ENCODE measurements at places on chromosomes 4 and X.

DNA sequence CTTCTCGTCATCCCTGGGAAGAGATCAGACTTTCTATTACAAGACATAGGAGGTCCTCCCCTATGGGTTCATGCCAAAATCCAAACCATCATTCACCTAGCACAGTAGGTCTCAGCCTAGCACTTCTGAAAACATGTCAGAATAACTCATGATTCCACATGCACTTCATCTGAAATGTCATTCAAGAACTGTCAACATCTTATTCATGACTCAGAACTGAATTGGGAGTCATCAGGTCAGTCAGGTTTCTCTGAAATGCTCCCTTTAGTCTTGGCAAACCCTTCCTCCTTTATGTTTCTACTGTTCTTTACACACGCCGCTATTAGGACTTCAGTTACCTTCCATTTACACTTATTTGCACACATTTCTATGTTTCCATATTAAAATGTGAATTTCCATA, 67.2 kb downstream of the ANTXR2 start:
- H3K27ac ChIP-seq, result no peak overlapping the region
- no peak overlapping the region for H3K4me3 ChIP-seq
- no peak for DNase-seq
- H3K4me1 ChIP-seq, result peaks cover 3% of the 10 kb centered on the region

GRCh38 chr4:20676501-20677197, 23.6 kb upstream of the PACRGL start:
- H3K27ac ChIP-seq, result no peak overlapping the region
- no peaks in the 10 kb centered on the region for H3K36me3 ChIP-seq
- no peaks in the 10 kb centered on the region for H3K4me1 ChIP-seq

GRCh38 chr4:146949559-146949958, 3.9 kb upstream of the TTC29 start:
- H3K4me1 ChIP-seq, result peaks cover 14% of the 10 kb centered on the region
- H3K27ac ChIP-seq, result no peak overlapping the region
- H3K36me3 ChIP-seq, result no peaks in the 10 kb centered on the region
- H3K27me3 ChIP-seq, result no peaks in the 10 kb centered on the region

DNA sequence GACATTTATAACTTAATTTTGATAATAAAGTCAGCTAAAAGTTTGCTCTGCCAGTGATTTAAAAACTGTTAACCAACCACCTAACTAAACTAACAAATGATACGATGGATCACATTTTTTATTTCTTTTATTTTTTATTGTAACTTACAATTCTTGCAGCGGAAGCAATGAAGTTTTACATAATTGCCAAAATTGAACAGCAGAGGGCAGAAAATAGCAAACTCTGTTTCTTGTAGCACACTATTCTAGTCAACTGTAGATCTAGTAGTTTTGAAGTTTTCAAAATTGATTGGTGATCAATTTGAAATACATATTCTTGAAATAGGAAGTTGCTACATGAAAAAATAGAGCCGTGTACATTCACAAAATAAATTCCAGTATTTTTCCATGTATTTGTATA, 2.8 kb upstream of the GRIA2 start:
- H3K27ac ChIP-seq, result no peak overlapping the region
- no peaks in the 10 kb centered on the region for H3K36me3 ChIP-seq
- peaks cover 10% of the 10 kb centered on the region for H3K27me3 ChIP-seq
- peaks cover 11% of the 10 kb centered on the region for H3K4me1 ChIP-seq
- H3K4me3 ChIP-seq, result no peak overlapping the region

DNA sequence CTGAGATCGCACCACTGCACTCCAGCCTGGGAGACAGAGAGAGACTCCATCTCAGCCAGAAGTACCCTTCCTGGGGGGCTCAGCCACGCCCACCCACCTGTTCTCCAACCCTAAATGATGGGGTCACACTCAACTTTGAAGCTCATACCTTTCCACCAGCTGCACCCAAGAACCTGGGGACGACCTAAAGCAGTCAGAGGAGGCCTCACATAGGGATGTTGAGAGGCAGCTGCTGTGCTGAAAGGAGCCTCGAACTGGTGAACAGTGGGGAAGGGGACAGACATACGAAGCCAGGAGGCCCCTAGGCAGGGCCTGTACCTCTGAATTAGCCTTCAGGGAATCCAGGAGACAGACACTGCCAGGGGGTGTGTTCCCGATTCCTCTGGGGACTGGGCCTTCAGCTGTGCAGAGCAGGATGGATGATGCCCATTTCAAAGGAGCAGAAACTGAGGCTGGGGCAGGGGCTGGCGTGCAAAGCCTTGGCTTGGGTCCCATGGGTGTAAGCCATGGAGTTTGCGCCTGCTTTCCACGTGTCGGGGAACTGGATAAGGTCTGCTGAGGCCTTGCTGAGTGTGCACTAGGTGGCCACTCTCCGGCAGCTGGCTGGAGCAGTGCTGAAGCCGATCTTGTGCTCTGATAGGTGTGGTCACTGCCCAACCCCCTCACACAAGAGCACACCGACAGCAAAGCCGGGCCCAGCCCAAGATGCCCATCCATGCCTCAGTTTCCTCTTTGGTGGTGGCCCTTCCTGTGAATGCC, 130.8 kb downstream of the CPZ start:
- H3K4me1 ChIP-seq, result no peaks in the 10 kb centered on the region
- H3K27ac ChIP-seq, result no peak overlapping the region
- H3K27me3 ChIP-seq, result no peaks in the 10 kb centered on the region
- no peak for DNase-seq
- no peaks in the 10 kb centered on the region for H3K36me3 ChIP-seq
- H3K4me3 ChIP-seq, result no peak overlapping the region

- H3K4me1 ChIP-seq, result no peaks in the 10 kb centered on the region
- H3K36me3 ChIP-seq, result no peaks in the 10 kb centered on the region
- no peak overlapping the region for H3K4me3 ChIP-seq
- H3K27ac ChIP-seq, result no peak overlapping the region
Measured at GRCh38 chr4:36285784-36286480, 4.5 kb downstream of the DTHD1 start.

- H3K27me3 ChIP-seq, result no peaks in the 10 kb centered on the region
- no peaks in the 10 kb centered on the region for H3K4me1 ChIP-seq
- H3K27ac ChIP-seq, result no peak overlapping the region
- H3K36me3 ChIP-seq, result no peaks in the 10 kb centered on the region
- DNase-seq, result no peak
Measured at GRCh38 chrX:110118530-110118929, 115.6 kb downstream of the TMEM164 start.

GRCh38 chrX:49202022-49202421, 2.0 kb upstream of the SYP start:
- DNase-seq, result no peak
- H3K36me3 ChIP-seq, result no peaks in the 10 kb centered on the region
- H3K27ac ChIP-seq, result no peak overlapping the region
- H3K4me3 ChIP-seq, result no peak overlapping the region
- peaks cover 8% of the 10 kb centered on the region for H3K4me1 ChIP-seq

DNA sequence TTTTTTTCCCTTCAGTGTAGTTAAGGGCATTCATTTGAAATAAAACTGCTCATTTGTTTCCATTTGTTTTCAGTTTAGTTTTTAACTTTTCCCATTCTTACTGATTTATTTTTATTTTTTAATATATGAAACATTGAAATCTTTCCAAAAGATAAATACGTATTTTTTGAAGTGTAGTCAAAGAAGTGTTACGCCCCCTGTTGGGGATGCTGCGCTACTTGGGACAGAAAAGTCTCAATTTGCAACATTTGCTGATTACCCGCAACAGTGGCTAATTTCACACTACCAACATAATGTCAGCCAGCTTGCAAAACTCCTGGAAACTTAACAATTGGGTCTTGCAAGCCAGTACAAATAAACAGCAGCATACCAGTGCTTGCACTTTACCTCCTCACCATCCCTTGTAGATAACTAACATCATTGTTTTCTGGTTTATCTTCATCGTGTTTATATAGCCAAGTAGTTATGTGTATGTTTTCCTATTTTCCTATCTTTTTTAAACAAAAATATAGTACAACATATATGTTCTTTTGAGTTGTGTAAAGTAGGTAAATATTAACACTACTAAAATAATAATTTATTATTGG, 158.6 kb downstream of the STPG2 start:
- no peak overlapping the region for H3K4me3 ChIP-seq
- no peak for DNase-seq
- H3K36me3 ChIP-seq, result no peaks in the 10 kb centered on the region
- H3K4me1 ChIP-seq, result no peaks in the 10 kb centered on the region
- H3K27ac ChIP-seq, result no peak overlapping the region

DNA sequence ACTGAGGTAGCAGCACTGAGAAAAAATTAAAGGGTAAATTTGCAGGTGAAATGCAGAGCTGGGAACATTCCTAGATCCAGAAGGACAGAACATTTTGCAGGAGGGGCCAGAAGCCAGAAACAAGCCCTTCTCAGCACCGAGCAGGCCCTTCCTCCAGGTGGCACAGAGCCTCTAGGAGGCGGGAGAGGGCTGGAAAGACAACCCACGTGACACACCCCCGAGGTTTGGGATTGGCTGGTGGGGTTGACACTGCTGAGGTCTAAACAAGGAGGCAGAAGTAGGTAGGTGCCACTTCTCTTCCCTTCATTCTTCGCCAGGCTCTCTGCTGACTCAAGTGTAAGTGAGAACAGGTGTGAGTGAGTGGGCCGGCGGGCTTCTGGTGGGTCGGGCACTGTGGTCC, at the start of gene PAGE4:
Gene PAGE4 (plus strand): TSS at position 288 of the 400 bp plus-strand sequence. CDS start 1,126 bp downstream, outside the sequence.
- H3K27me3 ChIP-seq, result no peaks in the 10 kb centered on the region
- H3K36me3 ChIP-seq, result no peaks in the 10 kb centered on the region

- no peaks in the 10 kb centered on the region for H3K36me3 ChIP-seq
- H3K27ac ChIP-seq, result no peak overlapping the region
- peaks cover 1% of the 10 kb centered on the region for H3K4me1 ChIP-seq
- no peak overlapping the region for H3K4me3 ChIP-seq
- H3K27me3 ChIP-seq, result no peaks in the 10 kb centered on the region
- DNase-seq, result no peak
Measured at GRCh38 chr4:139851639-139852038, 186.0 kb downstream of the MGST2 start.

DNA sequence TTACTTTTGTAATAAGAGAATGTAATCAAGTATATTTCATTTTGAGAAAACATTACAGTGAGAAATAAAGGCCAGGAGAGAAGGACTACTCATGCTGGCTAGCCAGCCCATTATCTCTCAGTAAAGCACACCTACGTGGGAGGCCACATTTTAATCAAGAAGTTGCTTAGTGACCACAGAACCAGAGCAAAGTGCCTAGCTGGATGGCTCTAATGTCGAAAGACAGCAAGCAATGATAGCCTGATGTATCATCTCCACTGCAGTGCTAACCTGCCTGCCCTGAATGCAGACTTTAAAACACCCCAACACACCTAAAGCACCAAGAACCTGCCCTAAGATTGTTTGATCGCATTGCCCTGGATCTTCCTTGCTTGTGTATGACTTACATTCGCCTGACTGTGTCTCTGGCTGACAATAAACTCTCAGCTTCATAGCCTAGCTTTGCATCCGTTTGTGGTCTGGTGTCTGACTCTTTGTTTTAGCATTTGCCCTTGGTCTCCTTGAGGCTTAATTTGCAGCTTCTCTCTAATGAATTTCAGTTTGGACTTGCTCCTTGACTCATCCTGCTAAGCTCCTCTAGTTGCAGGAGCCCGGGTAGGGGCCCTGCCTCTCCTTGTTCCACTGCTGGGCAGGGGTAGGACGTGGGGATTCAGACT, 31.4 kb upstream of the SOWAHD start:
- no peak for DNase-seq
- no peak overlapping the region for H3K27ac ChIP-seq
- no peaks in the 10 kb centered on the region for H3K36me3 ChIP-seq
- no peaks in the 10 kb centered on the region for H3K4me1 ChIP-seq
- no peak overlapping the region for H3K4me3 ChIP-seq

- no peaks in the 10 kb centered on the region for H3K4me1 ChIP-seq
- H3K4me3 ChIP-seq, result no peak overlapping the region
- no peak overlapping the region for H3K27ac ChIP-seq
- no peaks in the 10 kb centered on the region for H3K36me3 ChIP-seq
- no peak for DNase-seq
Measured at GRCh38 chrX:72052415-72053090, 79.2 kb downstream of the RTL5 start.

GRCh38 chrX:15465347-15465746, 27.8 kb downstream of the PIR start:
- H3K4me3 ChIP-seq, result no peak overlapping the region
- no peaks in the 10 kb centered on the region for H3K4me1 ChIP-seq
- DNase-seq, result no peak
- H3K27ac ChIP-seq, result no peak overlapping the region
- no peaks in the 10 kb centered on the region for H3K27me3 ChIP-seq
- no peaks in the 10 kb centered on the region for H3K36me3 ChIP-seq

- no peaks in the 10 kb centered on the region for H3K36me3 ChIP-seq
- H3K27me3 ChIP-seq, result no peaks in the 10 kb centered on the region
- H3K27ac ChIP-seq, result no peak overlapping the region
- no peak overlapping the region for H3K4me3 ChIP-seq
Measured at GRCh38 chrX:107355533-107355932, 93.9 kb upstream of the FRMPD3 start.

DNA sequence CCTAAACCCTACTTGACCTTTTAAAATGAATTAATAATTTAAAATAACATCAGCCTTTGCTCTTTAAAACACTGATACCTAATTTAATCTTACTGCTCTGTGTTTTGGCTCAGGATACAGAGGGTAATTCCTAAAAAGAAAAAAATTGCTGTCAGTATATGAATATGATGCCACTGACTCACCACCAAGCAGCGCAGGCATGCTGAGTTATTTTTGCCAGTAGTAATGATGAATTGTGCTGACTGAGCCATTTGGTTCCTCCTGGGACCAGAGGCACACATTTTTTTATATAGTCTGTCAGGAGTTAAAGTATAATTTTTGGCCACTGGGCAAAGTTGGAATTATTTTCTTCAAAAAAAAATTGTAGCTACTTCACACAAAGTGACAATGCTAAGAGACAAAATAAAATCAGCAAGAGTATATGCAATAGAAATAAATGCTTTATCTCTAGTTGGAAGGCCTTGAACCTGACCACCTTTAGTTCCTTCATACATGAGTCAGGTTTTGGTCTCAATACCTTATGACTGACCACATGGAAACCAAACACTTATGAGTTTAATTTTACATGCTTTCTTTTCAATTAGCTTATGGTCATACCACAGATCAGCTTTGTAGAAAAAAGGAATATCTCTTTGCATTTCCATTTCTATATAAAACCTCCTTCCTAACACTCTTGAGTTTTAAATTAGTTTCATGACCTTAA, 115.1 kb downstream of the PPP3CA start:
- no peaks in the 10 kb centered on the region for H3K36me3 ChIP-seq
- H3K27ac ChIP-seq, result no peak overlapping the region
- H3K4me1 ChIP-seq, result peaks cover 29% of the 10 kb centered on the region
- no peak overlapping the region for H3K4me3 ChIP-seq
- DNase-seq, result no peak
- H3K27me3 ChIP-seq, result no peaks in the 10 kb centered on the region

DNA sequence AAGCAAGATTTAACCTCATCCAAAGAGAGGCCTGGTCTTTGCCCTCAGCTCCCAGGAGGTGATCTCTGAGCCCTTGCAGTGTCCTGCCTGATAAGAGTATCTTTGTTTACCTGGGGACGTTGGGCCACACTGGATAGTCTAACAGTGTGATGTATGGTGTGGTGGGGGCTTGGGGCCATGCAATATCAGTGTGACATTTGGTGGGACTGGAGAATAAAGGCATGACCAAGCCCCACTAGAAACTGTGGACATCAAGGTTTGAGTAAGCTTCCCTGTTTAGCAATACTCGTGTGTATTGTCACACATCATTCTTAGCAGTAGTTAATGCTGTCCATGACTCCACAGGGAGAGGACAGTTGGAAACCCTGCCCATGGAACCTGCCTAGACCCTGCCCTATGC, 34.4 kb downstream of the BBS12 start:
- no peak overlapping the region for H3K27ac ChIP-seq
- no peak for DNase-seq
- H3K4me1 ChIP-seq, result no peaks in the 10 kb centered on the region
- no peaks in the 10 kb centered on the region for H3K36me3 ChIP-seq
- no peaks in the 10 kb centered on the region for H3K27me3 ChIP-seq
- no peak overlapping the region for H3K4me3 ChIP-seq

GRCh38 chr4:15577508-15577907, 77.6 kb downstream of the FBXL5 start:
- no peak overlapping the region for H3K4me3 ChIP-seq
- no peaks in the 10 kb centered on the region for H3K27me3 ChIP-seq
- H3K4me1 ChIP-seq, result no peaks in the 10 kb centered on the region
- H3K27ac ChIP-seq, result no peak overlapping the region
